SHP77 (cell line): ENCODE measurements at places on chromosomes 5 and 9.

DNA sequence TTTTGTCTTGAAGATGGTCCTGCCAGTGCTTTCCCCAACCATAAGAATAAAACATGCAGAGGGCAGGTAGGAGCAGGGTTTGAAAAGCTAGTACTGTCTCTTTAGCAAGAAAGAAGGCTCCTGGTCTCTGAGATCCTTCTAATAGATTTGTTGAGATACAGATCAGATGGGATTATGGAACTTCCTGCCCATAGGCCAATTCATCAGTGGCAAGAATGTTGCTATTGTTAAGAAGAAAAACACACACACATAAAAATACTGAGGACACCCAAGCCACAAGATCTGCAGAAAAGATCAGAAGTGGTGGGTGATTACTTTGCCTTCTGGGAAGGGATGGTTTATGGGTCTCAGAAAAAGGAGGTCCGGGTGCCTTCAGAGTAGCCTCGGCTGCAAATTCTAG is 59.8 kb downstream of the TNC start:
- DNase-seq, result no peak

DNA sequence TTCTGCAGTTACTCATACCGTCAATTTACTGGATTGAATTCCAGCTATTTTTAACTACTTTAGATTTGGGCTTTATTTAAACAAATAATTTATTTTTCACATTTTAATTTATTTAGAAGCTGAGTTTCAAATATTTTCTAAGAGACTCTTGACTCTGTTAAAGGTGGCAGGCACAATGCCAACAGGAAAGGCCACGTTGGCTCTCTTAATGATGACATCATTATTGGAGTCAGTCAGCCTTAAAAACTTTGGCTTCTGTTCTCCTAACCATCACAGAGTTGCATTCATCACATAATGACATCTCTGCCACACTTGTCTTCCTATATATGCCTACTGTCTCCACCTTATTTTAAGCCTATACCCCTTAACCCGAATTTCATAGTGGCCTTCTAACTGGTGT is 172.3 kb upstream of the PLPPR1 start:
- no peak for DNase-seq

DNA sequence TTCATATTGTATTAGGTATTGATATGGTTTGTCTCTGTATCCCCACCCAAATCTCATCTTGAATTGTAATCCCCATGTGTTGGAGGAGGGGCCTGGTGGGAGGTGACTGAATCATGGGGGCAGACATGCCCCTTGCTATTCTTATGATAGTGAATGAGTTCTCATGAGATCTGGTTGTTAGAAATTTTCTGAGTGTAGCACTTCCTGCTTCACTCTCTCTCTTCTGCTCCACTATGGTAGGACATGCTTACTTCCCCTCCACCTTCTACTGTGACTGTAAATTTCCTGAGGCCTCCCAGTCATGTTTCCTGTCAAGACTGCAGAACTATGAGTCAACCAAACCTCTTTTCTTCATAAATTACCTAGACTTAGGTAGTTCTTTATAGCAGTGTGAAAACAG is 187.4 kb upstream of the SLC24A2 start:
- DNase-seq, result no peak

DNA sequence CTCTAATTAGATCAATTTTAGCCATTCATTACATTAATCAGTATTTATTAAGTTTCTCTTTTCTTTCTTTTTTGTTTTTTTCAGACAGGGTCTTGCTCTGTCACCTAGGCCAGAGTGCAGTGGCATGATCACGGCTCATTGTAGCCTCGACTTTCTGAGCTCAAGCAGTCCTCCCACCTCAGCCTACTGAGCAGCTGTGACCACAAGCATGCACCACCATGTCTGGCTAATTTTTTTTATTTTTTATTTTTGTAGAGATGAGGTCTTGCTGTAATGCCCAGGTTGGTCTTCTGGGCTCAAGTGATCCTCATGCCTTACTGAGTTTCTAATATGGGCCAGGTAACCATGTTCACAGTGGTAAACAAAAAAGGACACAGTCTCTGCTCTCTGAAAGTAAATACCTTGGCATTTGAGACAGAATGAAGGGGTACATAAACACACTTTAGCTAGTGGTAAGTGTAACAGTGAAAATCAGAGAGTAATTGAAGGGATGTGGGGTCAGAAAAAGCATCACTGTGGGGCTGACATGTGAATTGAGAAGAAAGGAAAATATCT is 336.3 kb downstream of the ADGRV1 start:
- DNase-seq, result no peak

- DNase-seq, result no peak
These were observed 43.1 kb downstream of the BICD2 start for GRCh38 chr9:92721548-92721947.

- no peak for DNase-seq
These were observed 48.5 kb downstream of the ICE1 start for GRCh38 chr5:5470933-5471332.

DNA sequence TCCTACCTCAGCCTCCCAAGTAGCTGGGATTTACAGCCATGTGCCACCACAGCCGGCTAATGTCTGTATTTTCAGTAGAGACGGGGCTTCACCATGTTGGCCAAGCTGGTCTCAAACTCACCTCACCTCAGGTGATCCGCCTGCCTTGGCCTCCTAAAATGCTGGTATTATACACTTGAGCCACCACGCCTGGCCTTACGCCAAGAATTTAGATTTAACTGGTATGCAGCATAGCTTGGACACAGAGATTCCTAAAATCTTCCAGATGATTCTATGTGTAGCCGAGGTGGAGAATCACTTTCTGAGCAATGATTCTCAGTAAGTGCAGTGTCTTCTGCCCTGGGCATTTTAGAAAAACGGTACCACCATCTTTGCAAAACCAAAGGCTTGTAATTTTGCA is 74.1 kb downstream of the HABP4 start:
- DNase-seq, result no peak

GRCh38 chr9:105067895-105068580 is 140.1 kb upstream of the ABCA1 start:
- no peak for DNase-seq
